ENCODE measurements at places on chromosomes 12 and 14.
A peak's percentile ranks its signal among the peaks of the same experiment; 100 is the strongest.

GRCh38 chr12:19833775-19834501 lies 394.6 kb downstream of the AEBP2 start:
- DNase-seq, result no peak

DNA sequence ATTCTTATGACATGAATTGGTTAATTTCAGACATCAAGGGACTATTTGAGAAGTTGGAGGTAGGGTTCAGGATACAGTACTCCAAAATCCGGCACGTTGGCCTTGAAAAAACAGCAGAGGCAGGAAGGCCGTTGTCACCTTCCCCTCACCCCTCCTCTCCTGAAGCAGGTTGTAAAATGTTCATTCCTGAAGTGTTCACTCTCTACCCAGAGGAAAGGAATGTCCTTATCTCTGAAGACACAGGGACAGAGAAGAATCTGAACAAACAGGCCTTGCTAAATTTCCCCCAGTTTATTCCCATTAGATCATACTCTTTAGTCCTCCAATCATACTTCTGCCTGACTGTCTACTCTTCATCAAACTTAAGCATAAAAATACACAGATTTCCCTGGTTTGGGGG lies 313.6 kb downstream of the ZFP36L1 start:
- DNase-seq, result no peak

DNA sequence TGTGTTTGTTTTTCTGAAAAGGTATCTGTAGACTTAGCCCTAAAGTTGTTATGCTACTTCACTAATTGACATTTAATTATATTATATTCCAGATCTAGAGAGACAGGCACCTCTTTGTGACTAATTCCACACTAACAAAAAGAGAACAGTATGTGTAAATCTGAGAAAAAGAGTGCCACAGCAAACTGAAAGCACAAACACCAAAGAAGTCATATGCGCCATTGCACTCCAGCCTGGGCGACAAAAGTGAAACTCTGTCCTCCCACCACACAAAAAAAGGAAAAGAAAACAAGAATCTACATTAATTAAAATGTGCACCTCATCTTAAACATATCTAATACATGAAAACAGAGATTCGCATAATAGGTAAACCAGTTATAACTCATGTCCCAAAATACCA lies 4.4 kb upstream of the CSRNP2 start:
- no peak for DNase-seq

GRCh38 chr14:26448181-26448855 lies 149.5 kb downstream of the NOVA1 start:
- no peak for DNase-seq

GRCh38 chr12:25436206-25437030 lies 116.7 kb downstream of the LMNTD1 start:
- peak; percentile 34 for DNase-seq

GRCh38 chr12:89033062-89033461 lies 319.2 kb downstream of the DUSP6 start:
- no peak for DNase-seq

DNA sequence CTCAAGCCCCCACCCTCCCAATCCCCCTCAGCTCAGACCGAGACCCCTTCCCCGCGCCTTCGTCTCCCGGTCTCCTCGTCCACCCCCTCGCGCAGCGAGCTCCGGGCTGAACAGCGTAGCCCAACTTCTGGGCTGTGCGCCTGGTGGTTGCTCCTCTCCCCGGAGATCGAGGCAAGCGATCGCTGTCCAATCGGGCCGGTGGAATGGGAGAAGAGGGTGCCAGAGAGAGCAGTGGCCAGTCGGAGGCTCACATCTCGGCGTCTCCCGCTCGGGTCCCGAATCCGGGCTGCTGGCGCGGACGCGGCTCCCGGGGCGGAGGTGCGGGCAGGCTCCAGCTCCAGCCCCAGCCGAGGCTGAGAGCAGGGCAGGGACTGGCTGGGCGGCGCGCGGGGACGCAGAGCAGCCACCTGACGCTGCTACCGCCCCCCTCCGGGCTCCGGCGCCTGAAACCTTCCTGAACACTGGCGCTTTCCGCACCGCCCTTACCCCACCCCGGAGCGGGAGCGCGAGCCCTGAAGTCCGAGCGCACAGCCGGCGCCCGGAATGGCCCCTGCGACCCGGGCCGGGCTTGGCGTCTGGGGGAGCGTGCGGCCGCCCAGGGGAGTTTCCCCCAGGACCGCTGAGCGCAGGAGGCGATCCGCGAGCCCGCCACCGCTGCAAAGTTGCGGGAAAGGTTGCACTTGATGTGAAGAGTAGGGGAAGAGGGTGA lies 508 bp upstream of the KCNH5 start:
- peak; percentile 73 for DNase-seq

- DNase-seq, result no peak
Measured at GRCh38 chr12:131242741-131243496, 289.2 kb downstream of the ADGRD1 start.

- DNase-seq, result no peak
Measured at GRCh38 chr12:27901959-27902358, 70.6 kb downstream of the PTHLH start.

- DNase-seq, result no peak
Measured at GRCh38 chr14:67077921-67078320, 111.3 kb upstream of the GARIN2 start.

GRCh38 chr12:1936406-1937320 lies 18.2 kb upstream of the CACNA2D4 start:
- peak; percentile 83 for DNase-seq

DNA sequence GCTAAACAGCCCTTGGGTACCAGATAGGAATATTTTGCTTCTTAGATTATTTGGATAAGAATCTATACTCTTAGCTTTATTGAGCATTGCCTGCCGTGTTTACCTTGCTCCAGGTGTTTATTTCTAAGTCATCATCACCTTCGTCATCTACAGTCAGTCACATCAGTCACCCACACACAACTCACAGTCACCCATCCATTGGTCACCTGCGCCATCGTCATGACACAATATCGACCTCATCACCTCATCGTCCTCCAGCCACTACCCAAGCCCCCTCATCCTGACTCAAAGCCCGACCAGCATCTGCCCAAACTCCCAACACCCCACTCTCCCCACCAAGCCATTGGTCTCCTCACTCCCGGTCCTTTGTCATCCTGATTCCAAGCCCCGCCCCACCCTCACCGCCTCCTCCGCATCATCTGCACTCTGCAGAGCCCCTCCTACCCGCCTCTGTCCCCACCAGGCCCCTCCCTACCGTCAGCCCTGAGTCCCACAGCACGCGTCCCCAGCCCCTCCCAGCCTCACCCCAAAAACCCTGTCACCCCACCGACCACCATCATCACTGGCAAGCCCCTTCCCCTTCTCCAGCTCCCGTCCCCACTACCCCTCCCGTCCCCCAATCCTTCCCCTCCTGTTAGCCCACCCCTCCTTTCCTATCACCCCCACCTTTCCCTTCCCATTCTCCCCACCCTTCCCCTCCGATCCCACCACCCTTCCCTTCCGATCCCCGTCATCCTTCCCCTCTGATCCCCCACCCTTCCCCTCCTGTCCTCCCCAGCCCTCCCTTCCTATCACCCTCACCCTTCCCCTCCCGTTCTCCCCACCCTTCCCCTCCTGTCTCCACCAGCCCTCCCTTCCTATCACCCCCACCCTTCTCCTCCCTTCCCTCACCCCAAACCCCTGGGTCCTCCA lies 9.8 kb downstream of the DLK1 start:
- no peak for DNase-seq

DNA sequence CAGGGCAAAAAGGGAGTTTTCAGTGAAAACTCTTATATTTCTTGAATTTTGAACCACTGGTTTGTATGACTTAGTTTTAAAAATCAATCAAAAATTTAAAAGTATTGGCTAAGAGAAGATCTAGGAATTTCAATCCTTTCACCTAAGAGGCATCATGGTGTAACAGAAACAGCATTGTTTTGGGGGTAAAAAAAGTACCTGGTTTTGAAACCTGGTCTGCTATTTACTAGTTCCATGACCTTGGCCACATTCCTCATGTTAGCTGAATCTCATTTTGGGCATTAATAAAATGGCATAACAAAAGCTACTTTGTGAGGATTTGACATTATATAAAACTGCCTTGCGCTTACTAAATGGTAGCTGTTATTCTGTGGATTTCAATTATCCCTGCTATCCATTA lies 16.7 kb upstream of the GNPNAT1 start:
- DNase-seq, result no peak

DNA sequence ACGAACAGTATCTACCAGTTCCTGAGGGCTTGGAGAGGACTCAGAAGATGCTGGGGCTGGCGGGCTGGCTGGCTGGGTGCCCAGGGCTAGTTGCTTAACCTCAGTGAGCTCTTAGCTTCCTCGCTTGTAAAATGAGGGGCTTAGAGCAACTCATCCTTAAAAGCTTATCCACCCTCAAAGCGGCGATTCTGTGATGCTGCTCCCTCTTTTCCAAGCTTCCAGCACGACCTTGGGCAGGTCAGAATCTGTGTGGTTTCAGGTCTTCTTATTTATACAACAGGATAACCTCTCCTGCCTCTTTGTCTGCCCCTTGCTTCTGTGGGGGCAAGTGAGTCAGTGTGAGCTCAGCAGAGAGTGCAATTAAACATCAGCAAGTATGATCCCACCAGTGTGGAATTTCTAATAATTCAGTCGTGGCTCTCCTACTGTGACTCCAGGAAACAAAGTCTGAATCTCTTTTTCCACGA lies 281.8 kb downstream of the KSR2 start:
- DNase-seq, result peak; percentile 87

DNA sequence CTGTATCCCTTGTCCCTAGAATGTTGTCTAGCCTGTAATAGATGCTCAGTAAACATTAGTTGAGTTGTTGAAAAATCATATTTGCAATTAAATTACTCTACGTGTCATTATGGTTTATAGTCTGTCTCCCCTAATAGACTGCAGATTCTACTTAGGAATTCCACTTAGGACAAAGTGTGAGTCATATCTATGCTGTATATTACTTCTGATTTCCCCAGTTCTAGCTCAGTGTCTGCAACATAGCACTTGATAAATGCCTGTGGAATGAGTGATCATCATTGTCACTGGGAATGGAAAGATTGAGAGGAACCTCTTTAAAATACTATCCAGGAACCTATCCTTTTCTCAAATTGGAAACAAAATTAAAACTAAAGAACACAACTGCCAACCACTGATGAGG lies 99.3 kb downstream of the TBX5 start:
- DNase-seq, result no peak

GRCh38 chr14:105490267-105490571 lies 827 bp upstream of the TEDC1 start:
- DNase-seq, result no peak

GRCh38 chr12:93777254-93777653 lies 100.1 kb downstream of the CRADD start:
- DNase-seq, result no peak

DNA sequence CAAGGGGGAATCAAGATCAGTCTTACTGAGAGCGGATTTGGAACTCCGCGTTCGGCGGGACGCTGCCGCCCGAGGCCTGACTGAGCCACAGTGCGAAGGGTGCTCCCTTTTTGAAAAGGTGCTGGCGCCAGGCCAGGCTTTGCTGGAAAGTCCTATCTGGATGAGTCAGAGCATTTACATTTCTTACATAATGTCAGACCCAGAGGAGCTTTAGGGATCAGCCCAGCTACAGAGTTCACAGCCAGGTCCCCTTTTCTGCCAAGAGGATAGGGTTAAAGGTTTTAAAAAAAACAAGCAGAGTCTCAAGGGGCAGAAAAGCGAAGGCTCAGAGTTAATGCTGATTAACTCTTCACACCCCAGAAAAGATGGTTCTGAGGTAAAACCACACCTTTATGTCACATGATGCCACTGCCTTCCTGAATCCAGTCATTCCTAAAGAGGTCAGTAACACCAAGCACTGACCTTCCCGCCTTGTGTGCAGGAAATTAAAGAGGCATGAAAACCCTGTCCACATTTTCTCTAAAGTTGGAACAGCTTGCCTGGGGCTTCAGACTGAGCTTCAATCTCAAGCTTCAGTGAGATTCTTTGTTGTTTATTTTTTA lies 11.7 kb upstream of the FBXL14 start:
- peak; percentile 81 for DNase-seq

DNA sequence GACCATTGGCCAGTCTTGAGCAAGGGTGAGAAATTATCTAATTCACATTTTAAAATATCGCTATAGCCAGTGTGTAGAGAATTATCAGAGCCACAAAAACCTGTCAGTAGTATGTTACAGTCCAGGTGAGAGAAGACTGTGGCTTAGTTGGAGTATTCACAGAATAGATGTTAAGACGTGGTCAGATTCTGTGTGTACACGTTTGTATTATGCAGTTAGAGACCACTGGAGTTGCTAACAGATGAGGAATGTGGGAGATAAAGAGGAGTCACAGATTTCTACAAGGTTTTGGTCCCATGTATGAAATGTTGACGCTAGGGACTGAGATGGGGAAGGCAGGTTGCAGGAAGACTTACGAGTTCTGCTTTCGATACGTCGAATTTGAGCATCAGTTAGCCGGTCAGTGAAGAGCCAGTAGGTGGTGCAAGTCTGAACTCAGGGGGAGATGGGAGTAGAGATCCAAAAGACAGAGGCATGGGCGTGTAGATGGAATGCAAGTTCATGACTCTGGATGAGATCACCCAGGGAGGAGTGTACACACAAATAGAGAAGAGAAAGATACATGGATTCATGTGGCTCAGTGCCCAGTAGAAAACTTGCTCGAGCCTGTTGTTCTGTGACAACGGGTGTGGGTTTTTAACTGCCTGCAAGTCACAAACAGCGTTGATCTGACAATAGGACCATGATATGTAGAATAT lies 114.8 kb upstream of the FLRT2 start:
- peak; percentile 19 for DNase-seq

GRCh38 chr12:50620109-50620977 lies 115.6 kb downstream of the DIP2B start:
- no peak for DNase-seq

GRCh38 chr12:56995201-56995929 lies 11.0 kb downstream of the ZBTB39 start:
- DNase-seq, result no peak

DNA sequence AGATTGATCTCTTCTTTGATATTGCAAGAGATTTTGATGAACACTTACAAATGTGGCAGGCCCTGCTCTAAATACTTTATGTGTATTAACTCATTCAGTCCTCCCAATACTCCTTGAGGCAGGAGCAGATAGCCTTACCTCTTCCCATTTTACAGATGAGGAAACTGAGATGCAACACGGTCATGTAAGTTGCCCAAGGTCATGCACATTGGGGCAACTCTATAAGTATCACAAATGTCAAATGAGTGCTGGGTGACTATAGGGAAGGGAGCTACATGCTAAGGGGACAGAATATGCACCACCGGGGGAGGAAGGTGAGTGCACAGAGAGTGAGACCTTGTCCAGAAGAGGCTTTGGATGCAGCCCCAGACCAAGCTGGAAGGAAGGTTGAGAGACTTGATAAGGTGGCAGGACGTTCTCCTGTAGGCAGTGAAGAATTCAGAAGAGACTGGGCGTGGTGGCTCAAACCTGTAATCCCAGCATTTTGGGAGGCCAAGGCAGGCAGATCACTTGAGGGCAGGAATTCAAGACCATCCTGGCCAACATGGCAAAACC lies 132.3 kb upstream of the PWP1 start:
- no peak for DNase-seq

Data from T1000 (cell line).